ENCODE measurements at places on chromosomes 4 and X.

DNA sequence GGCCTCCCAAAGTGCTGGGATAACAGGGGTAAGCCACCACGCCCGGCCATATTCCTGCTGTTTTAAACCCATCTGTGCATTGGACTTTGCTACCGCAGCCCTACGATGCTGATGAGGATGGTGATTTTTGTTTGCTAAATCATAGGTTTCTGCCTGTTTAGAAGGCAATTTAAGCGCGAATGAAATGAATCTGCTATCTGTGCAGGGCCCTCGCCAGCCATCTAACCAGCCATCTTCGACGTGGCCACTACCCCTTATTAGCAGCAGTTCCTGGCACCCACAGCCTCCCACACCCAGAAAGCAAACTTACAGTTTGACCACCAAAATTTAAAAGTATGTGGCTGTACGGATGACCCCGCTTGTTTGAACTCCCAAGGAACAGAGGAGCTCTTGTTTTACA is 178.5 kb downstream of the SHOX start:
- no peak for DNase-seq

DNA sequence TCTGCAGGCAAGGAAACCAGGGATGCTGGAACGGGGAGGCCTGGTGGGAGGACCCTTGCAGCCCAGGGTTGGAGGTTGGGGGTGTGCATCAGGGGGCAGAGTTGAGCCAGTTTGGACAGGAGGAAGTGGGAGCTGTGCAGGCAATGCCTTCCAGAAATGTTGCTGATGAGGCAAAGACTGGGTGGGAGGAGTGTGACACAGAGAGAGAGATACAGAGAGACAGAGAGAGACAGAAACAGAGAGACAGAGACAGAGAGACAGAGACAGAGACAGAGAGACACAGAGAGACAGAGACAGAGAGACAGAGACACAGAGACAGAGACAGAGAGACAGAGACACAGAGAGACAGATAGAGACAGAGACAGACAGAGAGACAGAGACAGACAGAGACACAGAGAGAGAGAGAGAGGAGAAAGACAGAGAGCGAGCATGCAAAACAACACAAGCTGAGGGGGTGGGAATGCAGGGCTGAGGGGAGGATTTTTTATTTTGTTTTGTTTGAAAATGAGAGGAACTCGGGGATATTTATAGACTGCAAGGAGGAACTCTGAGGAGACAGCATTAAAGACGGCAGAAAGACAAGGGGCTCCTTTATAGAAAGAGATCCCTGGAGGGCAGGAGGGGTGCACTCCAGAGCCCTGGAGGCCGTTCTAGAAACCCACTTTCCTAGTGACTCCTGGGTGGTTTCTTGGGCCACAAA is 1.9 kb upstream of the HAUS3 start:
- DNase-seq, result peak; percentile 67

GRCh38 chr4:122764821-122765215 is 32.3 kb downstream of the BBS12 start:
- no peak for DNase-seq

DNA sequence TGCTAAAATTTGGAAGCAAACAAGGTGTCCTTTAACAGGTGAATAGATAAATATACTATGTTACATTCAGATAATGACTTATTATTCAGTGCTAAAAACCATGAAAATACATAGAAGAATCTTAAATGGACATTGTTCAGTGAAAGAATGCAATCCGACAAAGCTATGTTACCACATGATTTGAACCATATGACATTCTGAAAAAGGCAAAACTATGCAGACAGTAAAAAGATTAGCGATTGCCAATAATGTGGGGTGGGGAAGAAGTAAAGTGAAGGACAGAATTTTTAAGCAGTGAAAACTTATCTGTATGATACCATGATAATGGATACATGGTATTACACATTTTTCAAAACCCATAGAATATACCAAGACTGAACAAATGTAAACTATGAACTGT is 926.9 kb downstream of the FAT4 start:
- DNase-seq, result no peak

GRCh38 chr4:154368060-154368459 is 123.5 kb downstream of the DCHS2 start:
- DNase-seq, result no peak

DNA sequence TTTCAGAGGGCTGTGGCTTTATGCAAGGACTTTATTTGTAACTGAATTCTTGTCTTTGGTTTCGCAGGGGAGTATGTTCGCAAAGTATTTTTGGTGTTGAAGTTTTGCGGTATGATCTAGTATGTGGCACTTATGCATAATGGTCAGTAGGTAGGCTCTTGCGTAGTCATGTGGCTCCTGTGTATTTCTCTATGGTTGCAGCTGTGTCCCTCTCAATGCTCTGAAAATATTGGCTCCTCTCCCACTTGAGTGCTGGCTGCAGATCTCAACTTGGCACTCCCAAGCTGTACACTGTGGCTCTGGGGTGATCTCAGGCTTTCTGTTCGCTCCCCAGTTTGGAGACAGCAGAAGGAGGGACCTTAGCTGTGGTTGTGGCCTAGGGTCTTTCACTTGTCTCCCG is 24.8 kb downstream of the ARMCX5 start:
- DNase-seq, result no peak

DNA sequence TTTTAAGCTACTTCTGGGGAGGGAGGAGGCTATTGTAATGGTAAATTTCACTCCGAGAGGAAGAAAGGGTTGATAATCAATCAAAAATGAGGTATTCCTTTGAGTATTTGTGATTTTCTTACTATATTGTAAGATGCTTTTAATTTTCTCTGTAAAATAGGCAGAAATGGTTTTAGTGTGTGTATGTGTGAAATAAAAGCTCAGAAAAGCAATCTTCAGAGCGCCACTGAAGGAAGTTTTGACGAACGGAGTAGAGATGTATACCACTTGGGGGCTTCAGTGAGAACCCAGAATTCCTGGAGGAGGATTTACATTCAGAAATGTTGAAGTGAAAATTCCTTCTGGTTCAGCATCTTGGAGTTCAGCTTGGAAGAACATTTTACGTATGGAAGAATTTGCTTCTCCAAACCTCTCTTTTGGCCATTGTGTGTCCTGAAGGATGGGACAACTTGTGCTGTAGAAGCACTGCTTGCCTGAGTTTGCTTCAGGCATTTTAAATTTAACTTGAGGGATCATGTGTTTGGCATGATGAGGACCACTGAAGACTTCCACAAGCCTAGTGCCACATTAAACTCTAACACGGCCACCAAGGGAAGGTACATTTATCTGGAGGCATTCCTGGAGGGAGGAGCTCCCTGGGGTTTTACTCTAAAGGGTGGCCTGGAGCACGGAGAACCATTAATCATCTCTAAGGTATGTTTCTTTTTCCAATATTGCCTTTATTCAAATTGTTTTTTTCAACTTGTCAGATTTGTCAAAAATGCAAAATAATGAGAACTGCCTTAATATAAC is 695 bp downstream of the SHROOM3 start:
- DNase-seq, result no peak

DNA sequence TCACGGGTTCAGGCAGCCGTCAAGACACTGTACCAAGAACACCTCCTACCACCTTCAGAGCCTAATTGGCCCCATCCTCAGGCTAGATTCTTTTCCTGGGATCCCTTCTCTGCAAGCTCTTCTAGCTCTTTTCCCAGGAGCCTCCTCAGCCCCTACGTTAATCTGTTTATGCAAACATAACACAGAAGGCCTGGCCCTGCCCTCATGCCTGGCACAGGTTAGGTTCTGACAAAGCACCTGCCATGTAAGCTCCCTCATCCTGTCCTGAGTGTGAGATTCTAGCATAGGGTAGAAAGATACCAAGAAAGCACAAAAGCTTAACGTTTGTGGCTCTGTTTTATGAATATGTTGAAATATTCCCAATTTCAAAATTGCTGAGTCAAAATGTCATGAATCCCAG is 93.6 kb downstream of the IRF2 start:
- no peak for DNase-seq

GRCh38 chrX:119690921-119691716 is 1.8 kb downstream of the SEPTIN6 start:
- peak; percentile 75 for DNase-seq

- DNase-seq, result no peak
Observed at GRCh38 chrX:87664381-87664780, 146.8 kb downstream of the KLHL4 start.

DNA sequence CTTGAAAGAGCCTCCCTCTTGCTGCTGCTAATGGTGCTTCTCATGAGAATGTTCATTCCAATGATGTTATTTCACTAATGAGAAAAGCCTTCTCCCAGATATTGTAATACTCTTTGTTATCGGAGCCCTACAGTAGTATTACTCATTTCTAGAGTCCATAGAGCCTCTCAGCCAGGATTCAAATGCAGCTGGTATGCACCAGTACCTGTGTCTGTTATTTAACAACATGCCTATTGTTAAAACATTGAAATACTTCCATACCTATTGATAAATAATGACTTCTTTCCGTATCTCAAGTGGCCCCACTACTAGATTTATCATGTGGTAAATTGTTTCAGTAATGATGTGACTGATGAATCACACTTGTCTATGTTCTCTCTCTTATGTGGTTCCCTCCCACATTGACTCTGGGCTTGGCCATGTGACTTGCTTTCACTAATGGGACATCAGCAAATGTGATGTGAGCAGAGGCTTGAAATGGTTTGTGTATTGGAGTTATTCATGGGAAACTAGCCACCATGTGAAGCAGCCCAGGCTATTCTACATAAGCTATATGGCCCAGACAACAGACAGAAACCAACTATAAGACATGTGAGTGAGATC is 207.6 kb downstream of the THOC2 start:
- no peak for DNase-seq

DNA sequence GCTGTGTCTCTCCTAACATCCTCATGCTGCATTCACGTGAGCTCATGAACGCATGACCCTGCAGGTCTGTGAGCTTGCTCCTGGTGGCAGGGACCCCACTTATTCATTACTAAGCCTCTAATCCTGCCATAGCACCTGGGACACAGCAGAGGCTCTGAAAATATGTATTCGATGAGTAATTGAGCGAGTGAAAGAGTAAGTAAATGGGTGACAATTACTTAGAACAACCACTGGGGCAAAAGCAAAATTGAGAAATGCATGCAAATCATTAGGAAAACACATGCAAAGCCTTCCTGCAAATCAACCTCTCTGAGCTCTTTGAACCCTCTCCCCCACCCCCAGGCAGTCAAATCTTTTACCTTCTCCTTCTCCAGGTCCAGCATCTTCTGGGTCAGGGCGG is 23.6 kb upstream of the C4orf50 start:
- DNase-seq, result no peak

- no peak for DNase-seq
Observed at GRCh38 chrX:104668550-104668949, 102.6 kb downstream of the IL1RAPL2 start.

DNA sequence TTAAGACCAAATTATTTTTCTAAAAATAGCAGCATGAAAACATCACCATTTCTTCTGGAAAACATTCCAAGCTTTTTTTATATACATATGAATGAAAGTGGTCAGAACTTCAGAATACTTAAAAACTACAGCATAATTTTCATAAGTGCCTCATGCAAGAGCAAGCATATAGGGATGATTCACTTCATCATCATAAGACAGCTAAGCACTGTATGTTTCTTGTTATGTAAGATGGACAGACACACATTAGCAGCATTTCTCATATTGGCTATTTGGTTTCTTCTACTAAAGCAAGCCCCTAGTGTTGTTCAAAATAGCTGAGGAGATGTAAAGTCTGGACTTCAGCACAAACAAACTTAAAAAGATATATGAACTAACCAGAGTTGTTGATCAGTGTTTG is 213.1 kb upstream of the NOCT start:
- DNase-seq, result no peak

GRCh38 chr4:105558277-105558676 is 5.9 kb downstream of the ARHGEF38 start:
- no peak for DNase-seq

DNA sequence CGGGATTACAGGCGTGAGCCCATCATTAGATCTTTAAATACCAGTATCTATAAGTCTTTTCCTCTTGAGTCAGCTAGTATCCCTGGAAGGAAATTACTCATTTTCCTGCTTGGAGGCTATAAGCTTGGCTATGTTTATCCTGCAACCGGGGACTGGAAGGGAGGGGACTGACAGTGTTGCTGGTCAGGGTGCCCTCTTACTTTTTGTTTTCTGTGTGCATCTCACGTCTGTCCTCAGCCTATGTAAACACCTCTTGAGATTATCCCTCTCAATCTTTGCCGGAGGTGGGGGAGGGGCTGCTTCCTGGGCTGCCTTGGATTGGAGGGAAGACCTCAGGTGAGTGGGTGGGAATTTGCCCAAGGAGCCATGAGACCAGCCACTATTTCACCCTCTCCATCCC is 37.0 kb downstream of the HTT start:
- no peak for DNase-seq

GRCh38 chr4:3284734-3285557 is 7.9 kb upstream of the RGS12 start:
- DNase-seq, result no peak

GRCh38 chr4:173057442-173057841 is 111.2 kb upstream of the GALNT7 start:
- DNase-seq, result no peak

DNA sequence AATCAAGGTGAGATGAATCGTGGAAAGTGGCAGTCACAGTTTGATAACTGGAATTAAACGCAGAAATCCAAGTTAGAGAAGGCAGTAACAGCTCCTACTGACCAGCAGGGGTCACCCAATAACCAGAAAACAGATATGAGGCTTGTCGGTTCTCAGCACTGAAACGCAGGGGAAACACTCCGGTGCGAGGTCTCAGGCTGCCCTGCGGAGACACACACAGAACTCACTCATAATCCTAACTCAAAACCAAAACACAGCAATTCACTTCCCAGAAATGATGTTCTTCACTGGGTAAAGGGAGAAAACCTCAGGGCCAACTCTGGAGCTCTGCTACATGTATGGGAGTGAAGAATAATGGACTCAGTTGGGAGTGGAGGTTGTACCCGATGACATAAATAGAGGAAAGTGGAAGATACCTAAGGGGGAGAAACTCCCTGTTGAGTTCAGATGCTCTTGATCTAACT is 384.4 kb downstream of the RAPGEF2 start:
- DNase-seq, result peak; percentile 73

- no peak for DNase-seq
Observed at GRCh38 chrX:82384401-82384800, 1123.7 kb upstream of the POU3F4 start.

GRCh38 chr4:97762115-97762512 is 381.2 kb downstream of the STPG2 start:
- no peak for DNase-seq

DNA sequence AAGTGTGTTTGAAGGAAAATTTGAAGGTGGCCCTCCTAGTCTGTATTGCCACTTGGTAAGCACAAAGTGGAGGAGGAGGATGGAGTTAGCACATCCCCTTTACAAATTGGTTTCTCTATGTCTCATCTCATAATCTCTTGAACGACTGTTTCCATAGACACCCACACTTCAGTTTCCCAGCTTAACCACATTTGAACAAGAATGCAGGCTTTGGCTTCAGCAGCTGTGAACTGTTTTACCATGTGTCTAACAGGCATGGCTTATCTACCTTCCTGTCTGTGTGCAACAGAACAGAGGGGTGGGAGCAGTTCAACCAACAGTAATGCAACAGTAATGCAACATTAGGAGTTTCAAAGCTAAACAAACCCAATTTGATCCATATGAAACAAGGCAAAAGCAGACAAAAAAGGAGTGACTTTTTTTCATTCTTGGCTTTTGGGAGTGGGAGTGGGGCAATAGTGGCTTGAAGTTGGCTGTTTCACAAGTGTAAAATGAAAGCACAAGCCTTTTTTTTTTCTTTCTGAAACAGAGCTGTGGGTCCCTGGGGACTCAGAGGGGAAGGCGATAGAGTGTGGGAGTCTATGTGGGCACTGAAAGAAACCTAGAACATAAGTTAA is 108.0 kb downstream of the ITM2A start:
- peak; percentile 30 for DNase-seq

- no peak for DNase-seq
Observed at GRCh38 chr4:55912249-55912648, 36.5 kb upstream of the CEP135 start.

- DNase-seq, result peak; percentile 56
Observed at GRCh38 chrX:48573690-48574269, 504 bp upstream of the RBM3 start.

All from BE2C (cell line).